Activated T-helper 17 cell treated with anti-CD3 and anti-CD28 coated beads, Interleukin-2, amount 50 U/mL, for 72 hours (primary cell): ENCODE measurements at places on chromosomes 5 and 9.

DNA sequence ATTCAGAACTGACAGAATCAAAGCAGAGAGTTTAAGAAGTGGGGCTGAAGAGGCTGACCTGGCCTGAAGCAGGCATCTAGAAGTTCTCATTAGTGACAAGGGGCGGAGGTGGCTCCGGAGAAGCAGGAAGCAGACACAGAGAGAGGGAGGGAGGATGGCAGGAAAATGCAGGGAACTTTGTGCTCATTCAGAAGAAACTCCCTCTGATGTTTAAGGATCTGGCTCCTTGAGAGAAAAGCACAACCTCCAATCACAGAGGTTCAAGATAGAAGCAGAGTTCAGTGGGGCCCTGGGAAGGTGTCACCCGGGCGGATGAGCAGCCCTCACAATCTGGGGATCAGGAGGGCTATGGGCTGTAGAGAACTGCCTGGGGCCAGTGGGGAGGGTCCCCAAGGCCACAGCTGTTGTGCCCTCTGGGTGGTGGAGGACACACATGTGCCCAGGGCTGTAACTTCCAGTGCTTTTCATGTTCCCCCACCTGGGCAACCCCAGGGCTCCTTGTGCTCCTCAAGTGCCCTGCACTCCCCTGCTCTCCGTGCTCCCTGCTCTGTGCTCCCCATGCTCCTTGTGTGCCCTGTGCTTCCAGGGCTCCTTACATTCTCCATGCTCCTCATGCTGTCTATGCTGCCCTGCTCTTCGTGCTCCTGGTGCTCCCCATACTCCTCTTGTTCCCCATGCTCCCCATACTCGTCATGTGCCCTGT, 51.4 kb downstream of the TRIP13 start:
- ATAC-seq = peak; percentile 28

GRCh38 chr5:136210259-136210658, 17.3 kb upstream of the SMIM32 start:
- no peak for ATAC-seq

- no peak for ATAC-seq
Measured at GRCh38 chr9:86043999-86044398, 55.4 kb downstream of the GOLM1 start.

- ATAC-seq = no peak
Measured at GRCh38 chr9:7601739-7602138, 197.8 kb downstream of the DMAC1 start.

DNA sequence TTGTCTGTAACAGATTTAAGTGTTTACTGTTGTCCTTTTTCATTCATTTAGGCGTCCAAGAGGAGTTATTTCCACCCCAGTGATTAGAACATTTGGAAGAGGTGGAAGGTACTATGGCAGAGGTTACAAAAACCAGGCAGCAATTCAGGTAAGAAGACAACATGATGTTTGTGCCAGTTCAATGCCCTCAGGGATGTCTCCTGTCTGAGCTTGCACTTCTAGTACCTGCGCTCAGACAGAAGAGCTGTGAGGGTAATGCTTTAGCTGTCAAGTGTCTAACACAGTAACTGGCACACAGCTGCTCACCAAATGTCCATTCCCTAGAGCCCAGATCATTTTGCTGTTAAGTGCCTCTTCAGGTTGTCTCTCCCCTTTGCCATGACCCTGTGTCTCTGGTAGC, 14.2 kb upstream of the PHF2 start:
- no peak for ATAC-seq

GRCh38 chr5:96614110-96614691, 48.0 kb upstream of the CAST start:
- ATAC-seq = peak; percentile 95

DNA sequence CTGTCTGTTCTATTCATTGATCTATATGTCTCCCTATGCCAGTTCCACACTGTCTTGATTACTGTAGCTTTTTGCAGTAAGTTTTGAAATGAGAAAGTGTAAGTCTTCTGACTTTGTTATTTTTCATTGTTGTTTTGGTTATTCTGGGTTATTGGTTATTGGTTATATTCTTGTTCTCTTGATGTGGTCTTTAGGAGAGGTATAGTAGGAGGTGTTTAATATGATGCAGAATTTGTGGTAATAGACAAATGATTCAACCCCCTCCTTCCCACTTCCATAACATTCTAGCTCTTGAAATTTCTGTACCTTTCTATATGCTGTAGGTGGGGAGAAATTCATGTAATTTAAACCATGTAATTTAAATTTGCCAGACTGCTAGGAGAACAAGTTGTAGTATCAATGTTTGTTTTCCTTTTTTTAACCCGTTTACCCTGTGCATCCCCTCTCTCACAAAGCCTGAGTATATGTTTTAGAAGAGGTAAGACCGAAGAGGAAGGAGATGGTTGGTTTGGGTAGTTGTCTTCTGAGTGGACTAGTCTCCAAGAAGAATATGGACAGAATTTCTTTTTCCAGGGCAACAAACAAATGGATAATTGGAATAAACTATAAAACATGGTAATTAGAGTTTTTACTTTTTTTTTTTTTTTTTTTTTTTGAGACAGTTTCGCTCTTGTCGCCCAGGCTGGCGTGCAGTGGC, 19.2 kb downstream of the ANKHD1 start:
- peak; percentile 93 for ATAC-seq

- peak; percentile 23 for ATAC-seq
Measured at GRCh38 chr5:56159521-56159947, 73.6 kb downstream of the ANKRD55 start.

- no peak for ATAC-seq
Measured at GRCh38 chr5:57066924-57067596, 106.8 kb upstream of the GPBP1 start.

- no peak for ATAC-seq
Measured at GRCh38 chr5:57878301-57878722, 395.7 kb upstream of the ACTBL2 start.

DNA sequence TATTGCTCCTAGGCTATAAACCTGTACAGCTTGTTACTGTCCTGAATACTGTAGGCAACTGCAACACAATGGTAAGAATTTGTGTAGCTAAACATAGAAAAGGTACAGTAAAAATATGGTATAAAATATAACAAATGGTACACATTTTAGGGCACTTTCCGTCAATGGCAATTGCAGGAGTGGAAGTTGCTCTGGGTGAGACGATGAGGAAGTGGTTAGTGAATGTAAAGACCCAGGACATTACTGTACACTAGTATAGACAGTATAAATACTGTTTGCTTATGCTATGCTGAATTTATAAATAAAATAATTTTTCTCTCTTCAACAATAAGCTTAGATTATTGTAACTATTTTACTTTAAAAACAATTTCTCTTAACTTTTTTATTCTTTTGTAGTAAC, 15.6 kb upstream of the ADRB2 start:
- no peak for ATAC-seq

DNA sequence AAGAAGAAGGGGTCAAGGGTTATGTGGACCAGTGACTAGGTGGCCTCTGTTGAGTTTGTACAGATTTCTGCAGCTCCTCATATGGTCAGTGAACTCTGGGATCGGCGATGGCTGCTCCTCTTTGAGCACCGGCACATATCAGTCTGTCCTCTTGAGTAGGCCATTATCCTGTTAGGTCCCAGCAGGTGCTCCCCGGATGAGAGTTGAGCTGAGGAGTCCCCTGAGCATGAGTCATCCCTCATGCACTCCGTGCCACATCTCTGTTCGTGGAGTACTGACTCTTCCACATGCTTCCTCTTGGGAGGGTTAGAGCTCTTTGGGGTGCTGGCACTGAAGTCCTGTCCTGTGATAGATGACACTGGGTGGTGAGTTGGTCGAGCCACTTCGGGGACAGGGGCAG, 143.7 kb downstream of the PTTG1 start:
- no peak for ATAC-seq

DNA sequence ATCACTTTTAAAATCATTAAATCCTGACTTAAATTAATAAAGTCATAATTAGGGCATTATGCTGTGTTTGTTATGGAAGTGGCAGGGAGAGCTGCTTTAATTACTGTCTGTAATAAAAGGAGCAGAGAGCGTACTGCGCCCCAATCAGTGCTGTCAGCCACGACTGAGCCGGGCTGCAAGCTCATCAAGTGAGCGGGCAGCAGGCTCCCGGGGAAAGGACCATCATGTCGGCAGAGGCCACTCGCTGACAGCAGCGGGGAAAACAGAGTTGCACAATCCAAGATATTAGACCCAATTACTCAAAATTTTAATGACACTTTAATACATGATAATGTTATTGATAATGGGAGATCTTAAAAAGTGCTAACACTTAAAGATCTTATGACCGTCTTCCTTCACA, 181.6 kb downstream of the AP3B1 start:
- ATAC-seq = no peak

GRCh38 chr9:11632691-11633090, 1019.9 kb upstream of the PTPRD start:
- ATAC-seq = no peak

GRCh38 chr5:28117273-28117672, 1078.9 kb upstream of the CDH9 start:
- no peak for ATAC-seq

DNA sequence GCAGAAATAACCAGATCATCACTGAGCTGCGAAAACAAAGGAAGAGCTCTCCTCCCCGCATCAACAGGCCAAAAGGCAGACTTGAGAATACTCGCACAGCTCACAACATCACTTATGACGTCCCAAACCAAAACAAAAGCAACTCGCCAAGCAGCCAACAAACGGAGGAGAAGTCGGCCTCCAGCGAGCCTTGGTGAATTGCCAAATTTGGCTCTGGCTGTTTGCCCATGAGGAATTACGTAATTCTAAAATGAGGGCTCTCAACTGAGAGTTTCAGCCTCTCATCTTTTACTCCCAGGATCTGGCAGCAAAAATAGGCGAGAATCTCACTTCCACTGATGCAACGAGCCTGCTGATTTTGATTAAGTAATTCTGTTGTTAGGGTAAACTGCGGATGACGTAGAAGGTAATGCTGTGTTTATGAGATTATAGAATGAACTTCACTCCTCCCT, 51.7 kb upstream of the SEMA6A start:
- no peak for ATAC-seq

DNA sequence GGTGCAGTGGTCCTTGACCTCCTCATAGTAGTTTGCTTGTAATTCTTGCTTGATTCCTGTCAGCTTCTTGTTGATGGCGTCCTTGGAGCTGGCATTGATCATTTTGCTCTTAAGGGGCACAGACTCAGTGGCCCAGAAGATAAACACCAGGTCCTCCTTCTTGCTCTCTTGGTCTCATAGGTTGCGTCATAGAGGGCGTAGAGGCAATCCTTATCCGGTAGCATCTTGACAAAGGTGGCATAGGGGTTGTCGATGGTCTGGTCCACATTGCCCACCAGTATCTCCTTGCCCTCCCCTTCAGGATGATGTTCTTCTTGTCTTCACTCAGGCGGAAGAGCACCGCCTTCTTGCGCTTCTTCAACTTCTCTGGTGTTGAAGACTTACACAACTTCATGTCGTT, 19.2 kb downstream of the CCDC125 start:
- no peak for ATAC-seq

- no peak for ATAC-seq
Measured at GRCh38 chr5:80057921-80058320, 22.8 kb downstream of the THBS4 start.

DNA sequence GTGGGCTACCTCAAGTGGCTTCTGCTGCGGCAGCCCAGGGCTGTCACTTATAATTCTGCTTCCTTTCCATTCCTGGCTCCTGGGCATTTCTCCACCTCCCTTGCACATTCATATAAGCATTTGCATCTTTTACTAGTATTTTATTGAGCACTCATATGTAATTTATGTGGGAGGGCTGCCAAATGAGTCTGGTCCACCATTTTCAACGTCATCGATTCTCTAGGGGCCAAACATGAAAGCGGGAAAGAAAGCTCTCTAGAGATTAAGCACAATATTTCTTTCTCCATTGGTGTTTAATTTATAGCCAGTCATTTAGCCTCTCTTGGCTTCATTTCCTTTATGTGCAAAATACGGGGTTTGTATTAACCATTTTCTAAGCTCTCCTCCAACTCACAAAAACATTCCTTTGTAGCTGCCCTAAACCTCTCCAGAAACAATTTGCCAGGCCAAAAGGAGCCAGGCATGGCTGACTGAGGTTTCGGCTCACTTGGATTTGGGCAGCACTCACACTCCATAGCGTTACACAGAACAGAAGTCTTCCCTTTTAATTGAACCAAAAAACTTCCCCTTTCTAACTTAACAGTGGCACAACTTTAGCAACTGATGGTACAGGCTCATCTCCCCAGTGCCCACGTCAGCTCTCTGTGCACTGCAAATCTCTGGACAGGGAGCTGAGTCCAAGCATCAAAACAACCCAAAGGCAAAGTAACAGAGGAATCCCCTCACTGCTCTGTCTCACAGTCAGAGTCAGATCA, 183.5 kb downstream of the ROR2 start:
- no peak for ATAC-seq

- ATAC-seq = no peak
Measured at GRCh38 chr9:69264526-69264925, 60.5 kb upstream of the ENTREP1 start.

GRCh38 chr5:145818604-145819003, 16.5 kb downstream of the PRELID2 start:
- ATAC-seq = no peak

DNA sequence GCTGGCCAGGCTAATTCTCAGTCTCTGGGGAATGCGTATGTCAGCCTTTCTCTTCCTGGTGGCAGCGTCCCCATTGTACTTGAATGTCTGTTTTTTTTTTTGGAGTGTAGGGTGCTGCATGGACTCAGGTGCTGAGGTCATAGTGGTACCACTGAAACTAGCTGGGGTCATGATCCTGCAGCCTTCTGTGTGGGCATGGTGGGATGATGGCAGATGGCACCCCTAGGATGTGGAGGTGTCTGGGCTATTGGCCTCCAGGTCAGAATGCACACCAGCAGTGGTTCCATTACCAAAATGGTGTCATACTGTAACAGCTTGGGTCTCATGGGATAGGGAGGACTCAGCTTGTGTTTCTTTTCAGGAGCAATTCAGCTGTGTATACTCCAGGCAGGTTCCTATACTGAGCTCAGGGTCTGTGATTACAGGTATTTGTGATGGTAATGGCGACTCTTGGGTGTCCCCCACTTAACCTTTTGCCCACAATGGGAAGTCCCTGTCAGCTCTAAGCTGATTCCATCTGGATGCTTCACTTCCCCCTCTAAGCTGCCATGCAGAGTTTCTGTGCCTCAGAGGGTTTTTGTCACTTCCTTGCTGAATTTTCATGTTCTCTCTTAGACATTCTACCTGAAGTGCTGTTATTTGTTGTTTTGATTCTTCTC, 17.9 kb downstream of the HSD17B4 start:
- ATAC-seq = no peak

DNA sequence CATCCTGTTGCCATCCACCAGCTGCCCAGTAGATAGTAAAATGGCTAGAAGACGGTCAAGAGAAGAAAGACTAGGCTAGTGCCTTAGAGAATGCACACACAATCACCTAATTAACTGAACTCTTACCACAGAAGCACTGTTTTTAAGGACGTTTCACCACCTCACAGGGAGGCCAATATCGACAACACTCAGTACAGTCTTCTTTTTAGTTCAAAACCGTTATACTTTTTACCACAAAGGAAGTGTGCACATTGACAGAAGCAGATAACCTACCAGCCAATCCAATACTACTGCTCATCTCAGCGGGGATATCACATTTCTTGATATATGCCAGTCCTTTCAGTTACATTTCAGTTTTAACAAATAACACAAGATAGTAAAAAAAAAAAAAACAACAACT, 122.3 kb downstream of the GNAQ start:
- ATAC-seq = peak; percentile 95

- ATAC-seq = no peak
Measured at GRCh38 chr5:123091298-123092222, 2.5 kb downstream of the PRDM6 start.
